Uterus (tissue), 4 donors: ENCODE measurements at places on chromosomes 4 and X. TPM values are rescaled to one million over a fixed set of nuclear protein-coding genes. Genes with fewer than 3 reads are reported as not detected.

- H3K4me3 ChIP-seq: no peak overlapping the region
- no peak for DNase-seq
- peaks cover 6% of the 10 kb centered on the region for H3K4me1 ChIP-seq
- no peaks in the 10 kb centered on the region for H3K27me3 ChIP-seq
- H3K27ac ChIP-seq: no peak overlapping the region
- no peaks in the 10 kb centered on the region for H3K36me3 ChIP-seq
These were observed 42.7 kb downstream of the SH3RF1 start for GRCh38 chr4:169228076-169228475.

DNA sequence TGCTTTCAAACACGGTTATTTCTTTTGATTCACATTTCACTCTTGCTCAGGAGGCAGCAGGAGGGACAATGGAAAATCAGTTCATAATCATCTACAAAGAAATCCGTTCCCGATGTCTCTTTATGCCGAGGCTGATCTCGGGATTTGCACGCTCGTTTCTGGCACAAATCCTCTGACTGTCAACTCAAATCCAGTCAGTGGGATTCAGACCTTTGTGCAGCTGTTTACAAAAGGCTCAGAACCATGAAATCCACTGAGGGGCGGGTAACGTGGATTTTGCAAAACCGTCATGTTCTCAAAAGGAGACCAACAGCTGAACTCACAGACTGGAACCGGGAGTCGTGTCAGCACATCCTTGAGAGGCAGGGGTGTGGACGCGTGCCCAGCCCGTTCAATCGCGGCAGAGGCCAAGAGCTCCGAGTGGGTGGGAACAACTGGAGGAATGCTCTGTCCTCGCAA is 46.4 kb downstream of the ACOX3 start:
- H3K36me3 ChIP-seq: no peaks in the 10 kb centered on the region
- H3K4me1 ChIP-seq: peaks cover 14% of the 10 kb centered on the region
- no peaks in the 10 kb centered on the region for H3K27me3 ChIP-seq
- no peak overlapping the region for H3K4me3 ChIP-seq
- peak overlapping the region; percentile 91 for H3K27ac ChIP-seq

DNA sequence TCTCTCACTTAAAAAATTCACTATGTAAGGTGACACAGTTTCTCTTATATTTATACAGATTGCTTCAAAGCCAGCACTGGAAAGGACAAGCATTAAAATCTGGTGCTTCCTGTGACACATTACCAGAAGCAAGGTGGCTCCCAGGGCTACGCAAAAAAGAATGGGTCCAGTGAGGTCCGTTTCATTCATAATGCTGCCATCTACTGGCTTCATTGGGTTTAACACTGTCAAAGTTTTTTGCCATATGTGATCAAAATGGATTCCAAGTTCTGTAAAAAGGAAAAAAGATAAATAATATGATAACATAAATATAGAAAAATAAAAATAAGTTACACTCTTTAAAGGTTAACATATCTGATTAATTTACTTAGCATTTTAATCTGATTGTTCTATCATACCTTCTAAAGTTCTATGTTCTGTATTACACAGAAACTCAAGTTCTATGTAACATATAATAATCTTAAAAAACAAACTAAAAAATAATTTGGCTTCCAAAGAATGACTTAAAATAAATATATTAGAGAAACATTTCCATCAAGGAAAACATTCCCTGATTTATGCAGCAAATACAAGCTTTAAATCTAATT is 22.1 kb downstream of the YIPF7 start:
- no peaks in the 10 kb centered on the region for H3K27me3 ChIP-seq
- H3K27ac ChIP-seq: no peak overlapping the region
- DNase-seq: no peak
- no peaks in the 10 kb centered on the region for H3K36me3 ChIP-seq

- no peak overlapping the region for H3K27ac ChIP-seq
- no peaks in the 10 kb centered on the region for H3K27me3 ChIP-seq
- no peaks in the 10 kb centered on the region for H3K36me3 ChIP-seq
- H3K4me1 ChIP-seq: no peaks in the 10 kb centered on the region
These were observed 10.8 kb downstream of the CTAG1A start for GRCh38 chrX:154595559-154596249.

DNA sequence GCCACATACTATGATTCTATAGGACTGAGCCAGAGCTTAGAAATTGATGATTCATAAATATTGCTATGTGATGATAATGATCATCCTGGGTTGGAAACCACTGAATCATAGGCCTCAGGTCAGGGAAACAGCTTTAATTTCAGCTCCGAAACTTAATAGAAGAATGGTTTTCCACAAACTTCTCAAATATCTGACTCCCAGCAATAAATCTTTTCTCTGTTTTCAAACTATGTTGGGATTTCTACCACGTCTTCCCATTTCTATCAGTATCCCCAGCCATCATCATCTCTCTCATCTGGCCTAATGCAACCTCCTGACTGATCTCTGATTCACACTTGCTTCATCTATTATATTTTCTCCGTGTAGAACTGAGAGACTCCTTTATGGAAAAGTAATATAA is 521.8 kb upstream of the AGA start:
- no peak overlapping the region for H3K4me3 ChIP-seq
- H3K27me3 ChIP-seq: no peaks in the 10 kb centered on the region
- no peaks in the 10 kb centered on the region for H3K4me1 ChIP-seq
- no peak for DNase-seq

DNA sequence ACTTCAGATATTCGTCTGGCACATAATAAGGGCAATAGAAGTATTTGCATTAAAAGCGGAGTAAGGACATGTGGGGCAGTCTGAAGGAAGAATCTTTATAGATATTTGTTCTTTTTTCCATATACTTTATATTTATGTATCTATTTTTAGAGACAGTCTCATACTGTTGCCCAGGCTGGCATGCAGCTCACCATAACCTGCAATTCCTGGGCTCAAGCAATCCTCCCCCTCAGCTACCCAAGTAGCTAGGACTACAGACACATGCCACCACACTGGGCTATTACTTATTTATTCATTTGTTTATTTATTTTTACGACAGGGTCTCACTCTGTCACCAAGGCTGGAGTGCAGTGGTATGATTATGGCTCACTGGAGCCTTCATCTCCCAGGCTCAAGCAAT is 16.7 kb upstream of the MRPL1 start:
- no peak overlapping the region for H3K27ac ChIP-seq
- no peaks in the 10 kb centered on the region for H3K4me1 ChIP-seq
- no peaks in the 10 kb centered on the region for H3K27me3 ChIP-seq
- H3K4me3 ChIP-seq: no peak overlapping the region

- DNase-seq: no peak
- H3K27me3 ChIP-seq: no peaks in the 10 kb centered on the region
- no peak overlapping the region for H3K4me3 ChIP-seq
- no peak overlapping the region for H3K27ac ChIP-seq
These were observed 20.0 kb downstream of the NDP start for GRCh38 chrX:43953218-43953617.

DNA sequence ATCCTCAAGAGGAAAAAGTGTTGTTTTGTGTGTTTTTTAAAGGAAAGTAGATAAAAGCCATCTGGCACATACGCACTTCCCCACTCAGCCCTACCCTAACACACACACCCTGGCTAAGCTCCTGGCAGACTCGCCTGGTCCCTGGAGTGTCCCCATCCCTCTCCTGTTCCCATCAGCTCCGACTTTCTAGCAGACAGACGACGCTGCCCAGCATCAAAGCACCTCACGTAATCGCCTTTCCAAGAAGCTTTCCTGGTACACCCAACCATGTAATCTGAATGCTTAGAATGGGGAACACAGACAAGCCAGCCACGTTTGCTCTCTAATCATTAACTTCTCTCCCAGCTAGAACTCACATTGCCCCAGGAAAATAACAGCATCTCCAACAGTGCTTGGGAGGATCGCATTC is 116.2 kb downstream of the AFAP1 start:
- H3K27ac ChIP-seq: peak overlapping the region; percentile 81
- H3K27me3 ChIP-seq: no peaks in the 10 kb centered on the region
- no peak for DNase-seq
- no peaks in the 10 kb centered on the region for H3K36me3 ChIP-seq

- H3K4me3 ChIP-seq: no peak overlapping the region
- no peaks in the 10 kb centered on the region for H3K36me3 ChIP-seq
- H3K4me1 ChIP-seq: no peaks in the 10 kb centered on the region
- no peak overlapping the region for H3K27ac ChIP-seq
- no peak for DNase-seq
These were observed 2348.4 kb downstream of the PCDH7 start for GRCh38 chr4:33068539-33068938.

- no peaks in the 10 kb centered on the region for H3K27me3 ChIP-seq
- H3K27ac ChIP-seq: no peak overlapping the region
- no peaks in the 10 kb centered on the region for H3K36me3 ChIP-seq
- no peak for DNase-seq
- no peak overlapping the region for H3K4me3 ChIP-seq
- H3K4me1 ChIP-seq: no peaks in the 10 kb centered on the region
These were observed 9.3 kb downstream of the CNKSR2 start for GRCh38 chrX:21383546-21383945.

GRCh38 chrX:110477593-110478228 is 119.1 kb downstream of the RTL9 start:
- no peak for DNase-seq
- no peak overlapping the region for H3K27ac ChIP-seq
- no peaks in the 10 kb centered on the region for H3K27me3 ChIP-seq

DNA sequence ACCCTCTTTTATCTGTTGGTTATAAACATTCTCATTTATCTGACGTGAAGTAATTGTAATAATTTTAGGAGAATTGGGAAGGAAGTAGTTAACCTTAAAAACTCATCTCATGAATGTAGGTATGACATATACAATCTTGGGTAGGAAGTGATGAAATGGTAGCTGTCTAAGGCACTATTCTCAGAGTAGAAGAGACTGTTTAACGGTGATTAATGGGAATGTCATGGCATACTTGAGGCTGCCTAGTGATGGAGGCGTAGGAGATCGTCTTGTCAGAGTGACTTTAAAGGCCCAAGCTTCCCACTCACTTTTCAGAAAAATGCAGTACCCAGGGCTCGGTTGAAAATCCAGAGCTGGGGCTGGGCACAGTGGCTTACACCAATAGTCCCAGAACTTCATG is 19.4 kb upstream of the AGA start:
- no peaks in the 10 kb centered on the region for H3K27me3 ChIP-seq
- no peaks in the 10 kb centered on the region for H3K4me1 ChIP-seq
- no peak for DNase-seq

Gene PABPC1L2A
- total RNA-seq: not detected

Gene CSAG3
- total RNA-seq: not detected

Gene GAGE12E
- total RNA-seq: not detected

Gene RBM41
- total RNA-seq: 115 TPM

Gene TCEAL7
- 83.2 TPM for total RNA-seq

Gene ODAPH
- not detected for total RNA-seq

Gene ALB
- total RNA-seq: not detected

Gene NCAPG
- total RNA-seq: not detected

Gene PRSS12
- total RNA-seq: 14.1 TPM
